ENCODE measurements at places on chromosomes 16 and 17. TPM values are rescaled to one million over a fixed set of nuclear protein-coding genes. Genes with fewer than 3 reads are reported as not detected.

DNA sequence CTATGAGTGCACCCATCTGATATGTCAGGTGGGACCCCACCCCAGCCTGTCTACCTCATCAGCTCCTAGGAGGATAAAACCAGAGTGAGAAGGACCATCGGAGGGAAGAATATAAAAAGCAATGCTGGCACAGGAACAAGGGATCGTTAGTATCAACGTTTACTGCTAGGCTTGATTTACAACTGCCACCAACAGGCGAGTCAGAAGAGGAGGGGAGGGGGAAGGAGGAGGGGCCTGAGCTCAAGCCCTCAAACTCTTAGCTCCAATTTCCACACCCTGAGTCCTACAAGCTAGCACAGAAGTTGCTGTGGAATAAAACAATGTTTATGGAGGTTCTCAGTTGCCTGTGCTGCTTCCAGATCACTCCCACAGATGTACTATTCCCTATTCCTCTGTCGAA lies 234.5 kb downstream of the C16orf78 start:
- no peak overlapping the region for H3K4me3 ChIP-seq
- no peaks in the 10 kb centered on the region for H3K27me3 ChIP-seq
- no peaks in the 10 kb centered on the region for H3K4me1 ChIP-seq

GRCh38 chr16:71709229-71709781 lies 15.2 kb downstream of the PHLPP2 start:
- H3K4me3 ChIP-seq = no peak overlapping the region
- no peaks in the 10 kb centered on the region for H3K4me1 ChIP-seq
- no peaks in the 10 kb centered on the region for H3K27me3 ChIP-seq
- no peak overlapping the region for H3K27ac ChIP-seq

DNA sequence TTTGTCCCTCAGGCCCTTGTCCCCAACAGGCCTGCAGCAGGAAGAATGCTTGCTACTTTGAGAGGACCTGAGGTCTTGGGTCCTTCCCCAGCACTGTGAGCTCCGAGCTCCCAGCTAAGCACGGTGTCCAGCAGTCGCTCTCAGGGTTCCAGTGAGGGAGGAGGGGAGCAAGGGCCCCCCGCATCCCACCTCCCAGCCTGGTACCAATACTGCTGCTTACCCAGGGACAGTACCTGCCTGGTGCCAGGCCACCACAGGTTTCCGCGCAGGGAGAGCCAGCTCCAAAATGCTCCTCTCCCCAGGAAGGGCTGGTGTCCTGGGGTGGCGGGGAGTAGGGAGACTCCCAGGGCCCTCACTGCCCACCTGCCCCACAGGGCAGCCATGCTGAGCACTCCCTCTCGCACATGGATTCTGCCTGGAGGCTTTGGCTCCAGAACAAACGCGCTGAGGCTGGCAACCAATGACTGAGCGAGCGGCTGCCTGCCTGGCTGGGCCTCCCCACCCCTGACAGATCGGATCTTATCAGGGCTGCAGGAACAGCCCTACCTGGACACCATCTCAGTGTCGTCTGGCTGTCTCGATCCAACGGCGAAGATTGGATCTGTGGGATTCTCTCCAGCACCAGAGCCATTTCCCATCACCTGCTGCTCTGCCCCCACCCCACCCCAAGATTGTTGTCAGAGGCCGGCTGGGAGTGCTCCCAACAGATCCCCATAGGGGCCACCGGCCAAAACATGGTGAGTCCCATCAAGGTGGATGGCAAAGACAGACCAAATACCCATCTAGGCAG lies 2.4 kb downstream of the DOK4 start:
- no peak for DNase-seq
- no peak overlapping the region for H3K27ac ChIP-seq
- H3K4me3 ChIP-seq = no peak overlapping the region
- H3K36me3 ChIP-seq = no peaks in the 10 kb centered on the region

DNA sequence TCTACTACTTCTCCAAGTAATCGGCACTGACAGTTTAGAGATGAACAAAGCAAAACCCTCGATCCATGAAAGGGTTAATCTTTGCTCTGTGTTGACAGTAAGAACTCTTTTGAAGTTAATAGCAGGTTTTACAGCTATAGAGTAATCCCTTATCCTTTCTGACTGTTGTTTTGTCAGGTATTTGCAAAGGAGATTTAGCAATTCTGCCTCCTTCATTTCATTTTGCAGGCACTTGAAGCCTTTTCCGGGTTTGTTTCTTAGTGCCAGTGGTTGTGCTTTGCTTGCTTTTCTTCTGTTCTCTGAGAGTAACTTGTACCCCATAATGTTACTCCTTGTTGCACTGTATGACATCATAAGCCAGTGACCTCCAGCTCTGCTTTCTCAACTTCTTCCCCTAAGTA lies 64.5 kb downstream of the TANGO6 start:
- peaks cover 15% of the 10 kb centered on the region for H3K36me3 ChIP-seq
- H3K4me3 ChIP-seq = no peak overlapping the region
- no peak overlapping the region for H3K27ac ChIP-seq
- no peaks in the 10 kb centered on the region for H3K27me3 ChIP-seq

- peak overlapping the region; percentile 85 for H3K4me3 ChIP-seq
- H3K27me3 ChIP-seq = no peaks in the 10 kb centered on the region
Observed at GRCh38 chr17:32443827-32444300, 446 bp upstream of the PSMD11 start.

- no peaks in the 10 kb centered on the region for H3K27me3 ChIP-seq
- DNase-seq = peak; percentile 84
- peaks cover 12% of the 10 kb centered on the region for H3K4me1 ChIP-seq
- H3K27ac ChIP-seq = peak overlapping the region; percentile 40
Observed at GRCh38 chr16:58336332-58337089, 41.7 kb upstream of the PRSS54 start.

DNA sequence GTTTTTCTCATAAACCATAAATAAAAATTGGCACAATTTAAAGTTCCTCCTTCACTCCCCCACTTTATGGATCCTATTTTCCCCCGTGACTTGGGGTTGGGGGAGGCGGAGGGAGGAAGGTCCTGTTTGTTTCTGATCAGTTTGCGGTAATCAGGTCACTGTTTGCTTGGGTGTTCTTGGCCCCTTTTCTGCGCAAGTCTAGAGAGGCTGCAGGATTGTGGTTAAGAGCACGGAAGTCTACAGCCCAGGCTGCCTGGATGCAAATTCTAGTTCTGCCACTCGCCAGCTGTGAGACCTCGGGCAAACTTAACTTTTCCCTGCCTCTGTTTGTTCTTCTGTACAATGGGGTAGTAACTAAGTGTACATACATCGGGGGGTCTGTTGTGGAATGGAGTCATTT lies 12.1 kb downstream of the ATP2C2 start:
- H3K36me3 ChIP-seq = no peaks in the 10 kb centered on the region
- no peaks in the 10 kb centered on the region for H3K27me3 ChIP-seq
- no peak for DNase-seq
- no peak overlapping the region for H3K4me3 ChIP-seq
- no peaks in the 10 kb centered on the region for H3K4me1 ChIP-seq

DNA sequence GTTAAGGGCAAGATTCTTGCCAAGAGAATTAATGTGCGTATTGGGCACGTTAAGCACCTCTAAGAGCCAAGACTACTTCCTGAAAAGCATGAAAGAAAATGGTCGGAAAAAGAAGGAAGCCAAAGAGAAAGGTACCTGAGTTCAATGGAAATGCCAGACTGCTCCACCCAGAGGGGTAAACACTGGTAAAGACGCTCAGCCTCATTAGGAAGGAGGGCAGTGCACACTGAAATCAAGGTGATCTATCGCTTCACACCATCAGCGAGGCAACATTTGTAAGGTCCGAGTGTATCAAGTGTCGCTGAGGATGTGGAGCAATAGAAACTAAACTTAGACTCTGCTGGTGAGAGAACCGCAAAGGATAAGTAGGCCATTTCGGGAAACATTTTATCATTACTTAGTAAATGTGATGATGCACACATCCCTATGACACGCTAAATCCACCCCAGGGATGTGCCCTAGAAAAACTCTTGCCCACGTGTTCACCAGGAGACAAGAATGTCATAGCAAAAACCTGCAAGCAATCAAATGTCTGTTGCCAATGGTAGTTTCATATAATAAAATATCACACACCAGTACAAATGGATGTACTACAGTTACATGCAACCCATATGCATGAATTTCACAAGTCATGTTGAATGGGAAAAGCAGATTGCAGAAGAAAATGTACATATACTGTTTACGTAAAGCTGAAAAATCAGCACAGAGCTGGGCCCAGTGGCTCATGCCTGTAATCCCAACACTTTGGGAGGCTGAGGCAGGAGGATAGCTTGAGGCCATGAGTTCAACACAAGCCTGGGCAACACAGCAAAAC lies 23.6 kb downstream of the CNTROB start:
- no peak overlapping the region for H3K4me3 ChIP-seq
- peaks cover 13% of the 10 kb centered on the region for H3K4me1 ChIP-seq
- DNase-seq = no peak
- peaks cover under 1% of the 10 kb centered on the region for H3K36me3 ChIP-seq
- no peaks in the 10 kb centered on the region for H3K27me3 ChIP-seq
- no peak overlapping the region for H3K27ac ChIP-seq

DNA sequence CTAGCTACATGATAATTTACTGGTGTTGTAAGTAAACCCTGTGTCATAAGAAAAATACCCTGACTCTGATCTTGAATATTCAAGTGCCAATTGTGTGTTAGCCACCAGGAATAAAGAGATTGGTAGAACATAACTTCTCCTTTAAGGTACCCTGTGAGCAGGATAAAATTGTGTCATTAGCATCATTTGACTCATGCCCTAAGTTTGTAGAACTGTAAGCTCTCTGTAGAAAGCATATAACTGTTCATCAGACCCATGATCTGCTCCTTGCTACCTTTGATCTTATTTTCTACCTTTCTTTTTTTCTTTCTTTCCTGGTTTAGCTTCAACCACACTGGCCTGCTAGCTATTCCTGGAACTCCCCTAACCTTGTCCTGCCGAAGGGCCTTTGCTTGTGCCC lies 35.8 kb downstream of the PTRH2 start:
- no peaks in the 10 kb centered on the region for H3K4me1 ChIP-seq
- peaks cover 98% of the 10 kb centered on the region for H3K36me3 ChIP-seq
- no peak overlapping the region for H3K4me3 ChIP-seq
- no peak for DNase-seq
- H3K27ac ChIP-seq = no peak overlapping the region

DNA sequence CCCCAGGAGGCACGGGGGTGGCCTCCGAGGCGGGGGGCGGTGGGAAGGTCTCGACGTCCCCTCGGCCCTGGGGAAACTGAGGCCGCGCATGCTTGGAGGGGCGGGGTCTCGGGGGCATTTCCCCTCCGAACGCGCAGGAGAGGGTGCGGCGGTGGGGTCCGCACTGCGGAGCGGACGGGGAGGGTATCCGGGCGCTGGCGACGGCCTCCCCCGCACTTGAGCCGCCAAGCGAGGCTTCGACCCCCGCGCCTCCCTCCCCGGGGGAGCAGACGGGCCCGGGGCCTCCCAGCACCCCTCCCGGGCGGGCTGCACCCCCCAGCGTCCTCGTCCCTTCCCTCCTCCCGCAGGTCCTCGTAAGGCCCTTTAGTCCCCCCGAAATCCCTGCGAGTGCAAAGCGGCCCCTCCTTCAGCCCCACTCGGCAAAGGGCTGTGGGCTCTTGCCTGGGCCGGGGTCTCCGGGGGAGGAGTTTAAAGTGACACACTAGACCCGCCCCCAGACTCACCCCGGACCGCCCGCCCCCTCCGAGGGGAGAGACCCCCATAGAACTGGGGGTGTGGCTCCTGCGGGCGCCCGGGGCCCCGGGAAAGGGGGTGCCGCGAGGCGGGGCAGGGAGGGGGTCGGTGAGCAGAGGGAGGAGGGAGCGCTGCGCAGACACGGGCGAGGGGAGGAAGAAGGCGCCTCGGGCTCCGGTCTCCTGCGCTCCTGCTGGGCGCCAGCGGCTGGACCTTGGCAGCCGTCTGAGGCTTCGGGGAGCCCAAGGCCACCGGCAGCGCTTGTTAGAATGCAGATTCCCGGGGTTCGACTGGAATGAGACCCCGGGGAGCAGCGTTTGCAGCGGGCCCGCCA lies 632 bp downstream of the BAIAP3 start:
- peak overlapping the region; percentile 57 for H3K4me3 ChIP-seq
- H3K36me3 ChIP-seq = no peaks in the 10 kb centered on the region
- no peak for DNase-seq
- peaks cover 34% of the 10 kb centered on the region for H3K4me1 ChIP-seq
- peak overlapping the region; percentile 81 for H3K27ac ChIP-seq

DNA sequence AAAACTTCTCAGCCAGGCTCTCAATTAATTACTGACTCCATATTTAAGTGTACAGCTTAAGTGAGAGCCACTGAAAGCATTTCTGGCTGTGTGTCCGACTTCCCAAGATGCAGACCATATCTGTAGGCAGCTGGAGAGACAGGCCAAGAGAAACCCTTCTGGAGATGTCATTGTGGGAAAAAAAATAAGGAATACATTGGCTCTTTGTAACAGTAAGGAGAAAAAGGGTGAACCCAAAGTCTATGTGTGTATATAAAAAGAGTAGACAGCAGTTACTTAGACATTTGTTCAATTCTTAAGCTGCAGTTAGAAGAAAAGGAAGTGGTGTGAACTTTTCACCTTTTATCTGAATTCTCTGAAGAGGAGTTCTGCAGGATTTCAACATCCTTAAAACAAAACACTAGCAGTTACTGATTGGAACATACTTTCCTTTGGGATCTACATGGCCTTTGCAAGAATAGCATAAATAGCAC lies 21.7 kb downstream of the FAM117A start:
- DNase-seq = no peak
- peaks cover 58% of the 10 kb centered on the region for H3K4me1 ChIP-seq
- no peaks in the 10 kb centered on the region for H3K27me3 ChIP-seq
- no peak overlapping the region for H3K4me3 ChIP-seq

- no peak overlapping the region for H3K4me3 ChIP-seq
- no peaks in the 10 kb centered on the region for H3K27me3 ChIP-seq
- peaks cover 90% of the 10 kb centered on the region for H3K36me3 ChIP-seq
- peak overlapping the region; percentile 34 for H3K27ac ChIP-seq
Observed at GRCh38 chr17:27609611-27610303, 21.2 kb upstream of the LGALS9 start.

DNA sequence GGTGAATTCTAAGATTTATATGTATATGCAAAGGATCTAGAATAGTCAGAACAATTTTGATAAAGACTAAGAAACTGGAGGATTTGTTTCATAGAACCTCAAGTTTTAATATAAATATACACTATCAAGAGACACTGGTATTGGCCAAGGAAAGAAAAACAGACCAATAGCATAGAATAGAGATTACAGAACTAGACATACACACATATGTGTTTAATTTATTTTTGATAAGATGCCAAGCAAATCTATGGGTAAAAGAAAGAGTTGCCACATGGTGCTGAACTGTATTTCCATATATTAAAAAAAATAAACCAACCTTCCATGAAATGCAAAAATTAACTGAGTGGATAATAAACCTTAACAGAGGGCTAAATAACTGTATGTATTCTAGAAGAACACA lies 27.9 kb upstream of the LRRC37A3 start:
- H3K4me1 ChIP-seq = no peaks in the 10 kb centered on the region
- H3K27ac ChIP-seq = no peak overlapping the region
- no peaks in the 10 kb centered on the region for H3K27me3 ChIP-seq
- no peaks in the 10 kb centered on the region for H3K36me3 ChIP-seq
- no peak overlapping the region for H3K4me3 ChIP-seq

DNA sequence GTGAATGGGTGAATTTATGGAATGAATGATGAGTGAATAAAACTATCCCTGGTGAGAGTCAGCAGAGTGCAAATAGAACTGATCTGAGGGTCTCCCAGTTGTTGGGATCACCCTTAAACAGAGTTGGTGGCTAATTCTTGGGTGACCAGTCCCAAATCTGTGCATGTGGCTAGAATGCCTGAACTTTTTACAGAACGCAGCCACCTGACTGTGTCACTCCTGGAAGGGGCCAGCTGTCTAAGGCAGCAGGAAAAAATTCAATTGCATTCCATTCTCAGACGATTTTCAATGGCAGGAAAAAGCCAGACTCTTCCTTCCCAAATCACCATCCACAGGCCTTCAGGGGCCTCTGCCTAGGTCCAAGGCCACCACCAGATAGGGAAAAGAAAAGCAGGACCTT lies 43.5 kb downstream of the BEAN1 start:
- H3K27me3 ChIP-seq = no peaks in the 10 kb centered on the region
- no peaks in the 10 kb centered on the region for H3K4me1 ChIP-seq
- no peaks in the 10 kb centered on the region for H3K36me3 ChIP-seq
- no peak overlapping the region for H3K27ac ChIP-seq
- no peak for DNase-seq

Gene HSPB9
- total RNA-seq = not detected

Gene MT1M
- total RNA-seq = 7.8 TPM

Gene CRYBA1
- not detected for total RNA-seq

Measured in heart left ventricle (tissue), 16 donors.